ENCODE measurements at places on chromosomes 13 and 19.

GRCh38 chr13:28734906-28735305, 16.1 kb upstream of the SLC46A3 start:
- DNase-seq: no peak

- DNase-seq: no peak
These were observed 18.0 kb downstream of the ZAR1L start for GRCh38 chr13:32297206-32297605.

DNA sequence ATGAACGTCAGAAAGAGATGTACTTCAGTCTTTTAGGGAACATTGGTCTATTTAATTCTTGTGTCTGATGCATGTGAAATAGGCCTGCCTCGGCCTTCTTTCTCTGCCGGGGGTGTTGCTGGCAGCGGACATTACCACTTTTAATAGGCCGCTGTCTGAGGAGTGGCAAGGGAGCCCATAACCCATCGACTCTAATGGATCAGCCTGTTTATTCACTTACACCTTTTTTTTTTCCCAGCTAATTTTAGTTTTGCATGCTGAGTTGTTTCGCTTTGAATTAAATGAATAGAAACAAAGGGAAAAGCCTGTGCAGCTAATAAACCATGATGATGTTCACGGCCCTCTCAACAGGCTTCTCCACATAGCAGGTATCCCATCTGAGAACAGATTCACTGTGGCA, 78.4 kb downstream of the KCTD15 start:
- no peak for DNase-seq

GRCh38 chr19:18590273-18591272, 2.0 kb downstream of the REX1BD start:
- peak; percentile 76 for DNase-seq

DNA sequence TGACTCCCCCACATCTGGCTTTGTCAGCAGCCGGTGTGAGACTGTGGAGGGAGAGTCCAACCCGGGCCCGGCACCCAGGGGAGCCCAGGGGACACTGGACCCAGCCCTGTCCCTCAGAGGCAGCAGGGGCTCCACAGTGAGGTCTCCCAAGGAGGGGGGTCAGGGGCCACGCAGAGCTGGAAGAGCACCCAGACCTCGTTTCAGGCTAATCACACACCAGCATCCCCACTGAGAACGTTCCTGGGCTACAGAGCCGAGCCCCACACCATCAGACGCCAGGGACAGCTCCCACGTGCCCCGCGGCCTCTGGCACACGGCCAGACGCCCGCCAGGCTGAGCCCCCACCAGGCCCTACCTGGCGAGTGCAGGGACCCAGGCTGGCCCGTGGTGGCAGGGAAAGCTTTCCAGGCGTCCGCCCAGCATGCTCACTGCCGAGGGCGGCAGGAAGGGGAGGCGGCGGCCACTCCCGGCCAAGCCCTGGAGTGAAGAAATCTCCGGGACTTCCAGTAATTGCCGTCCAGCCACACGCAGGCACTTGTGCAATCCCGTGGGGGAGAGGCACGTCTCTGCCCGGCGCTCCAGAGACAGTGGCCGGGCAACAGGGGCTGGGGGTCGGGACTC, 19.2 kb downstream of the SBNO2 start:
- DNase-seq: no peak
